ENCODE measurements at places on chromosomes 1 and 21.

- no peak for DNase-seq
Measured at GRCh38 chr1:172472495-172472894, 28.6 kb upstream of the PIGC start.

DNA sequence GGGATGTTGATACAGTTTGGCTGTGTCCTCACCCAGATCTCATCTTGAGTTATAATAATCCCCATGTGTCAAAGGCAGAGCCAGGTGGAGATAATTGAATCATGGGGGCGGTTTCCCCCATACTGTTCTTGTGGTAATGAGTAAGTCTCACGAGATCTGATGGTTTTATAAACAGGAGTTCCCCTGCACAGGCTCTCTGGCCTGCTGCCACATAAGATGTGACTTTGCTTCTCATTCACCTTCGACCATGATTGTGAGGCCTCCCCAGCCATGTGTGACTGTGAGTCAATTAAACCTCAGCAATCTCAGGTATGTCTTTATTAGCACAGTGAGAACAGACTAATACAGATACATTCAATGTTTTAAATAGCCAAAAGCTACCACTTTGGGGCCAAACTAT is 41.1 kb downstream of the SLC35F3 start:
- DNase-seq = no peak

GRCh38 chr1:207017615-207018559 is 14.7 kb downstream of the C1orf116 start:
- DNase-seq = no peak

DNA sequence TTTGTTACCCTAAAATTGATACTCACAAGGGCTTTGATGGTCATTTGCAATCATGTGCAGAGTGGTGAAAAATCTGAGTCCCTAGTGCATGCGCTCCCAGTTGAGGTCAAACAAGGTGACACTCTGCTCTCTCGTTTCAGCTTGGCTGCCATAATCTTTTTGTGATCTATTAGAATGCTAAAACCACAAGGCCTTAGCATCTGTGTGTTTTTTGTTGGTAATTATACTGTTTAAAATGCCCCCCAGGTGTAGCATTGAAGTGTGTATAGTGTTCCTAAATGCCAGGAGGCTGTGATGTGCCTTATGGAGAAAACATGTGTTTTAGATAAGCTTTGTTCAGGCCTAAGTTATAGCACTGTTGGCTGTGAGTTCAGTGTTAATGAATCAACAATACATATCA is 89.3 kb downstream of the PLD5 start:
- no peak for DNase-seq

DNA sequence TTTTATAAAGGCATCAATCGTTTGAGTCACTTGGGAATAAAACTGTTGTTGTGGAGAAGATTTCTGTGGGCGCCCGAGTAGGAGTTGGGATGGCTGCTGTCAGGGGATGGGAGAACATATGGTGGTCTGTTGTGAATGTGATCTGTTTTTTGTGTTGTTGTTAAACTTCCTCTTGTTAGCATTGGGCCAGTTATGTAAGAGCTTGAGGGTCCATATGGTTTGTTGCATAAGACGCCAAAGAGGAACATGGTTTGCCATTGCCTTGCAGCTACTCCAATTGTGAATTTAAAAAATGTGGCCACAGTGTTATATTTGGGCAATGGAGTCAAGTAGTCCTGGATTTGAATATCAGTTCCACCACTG is 136.1 kb upstream of the JUN start:
- no peak for DNase-seq

GRCh38 chr1:190084552-190084951 is 393.1 kb downstream of the BRINP3 start:
- DNase-seq = no peak

Measured in SIG-M5 (cell line).